ENCODE measurements at places on chromosomes 5 and 9.
A peak's percentile ranks its signal among the peaks of the same experiment; 100 is the strongest.

- no peak for DNase-seq
Observed at GRCh38 chr9:126521089-126521488, 92.6 kb upstream of the LMX1B start.

DNA sequence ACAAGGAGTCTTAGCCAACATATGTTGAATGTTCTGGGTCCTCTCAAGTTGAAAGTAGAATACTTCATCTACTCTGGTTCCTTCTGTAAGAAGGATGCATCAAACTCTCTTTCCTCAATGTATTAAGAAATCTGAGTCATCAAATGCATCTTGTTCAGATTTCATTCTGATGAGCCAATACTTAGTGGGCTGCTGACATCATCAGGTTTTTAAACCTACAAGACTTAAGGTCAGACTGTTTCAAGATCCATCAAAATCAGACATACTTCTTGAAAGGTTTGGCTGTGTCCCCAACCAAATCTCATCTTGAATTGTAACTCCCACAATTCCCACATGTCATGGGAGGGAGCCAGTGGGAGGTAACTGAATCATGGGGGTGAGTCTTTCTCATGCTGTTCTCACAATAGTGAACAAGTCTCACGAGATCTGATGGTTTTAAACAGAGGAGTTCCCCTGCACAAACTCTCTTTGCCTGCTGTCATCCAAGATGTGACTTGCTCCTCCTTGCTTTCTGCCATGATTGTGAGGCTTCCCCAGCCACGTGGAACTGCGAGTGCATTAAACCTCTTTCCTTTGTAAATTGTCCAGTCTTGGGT is 168.8 kb downstream of the RAPGEF6 start:
- DNase-seq = no peak

DNA sequence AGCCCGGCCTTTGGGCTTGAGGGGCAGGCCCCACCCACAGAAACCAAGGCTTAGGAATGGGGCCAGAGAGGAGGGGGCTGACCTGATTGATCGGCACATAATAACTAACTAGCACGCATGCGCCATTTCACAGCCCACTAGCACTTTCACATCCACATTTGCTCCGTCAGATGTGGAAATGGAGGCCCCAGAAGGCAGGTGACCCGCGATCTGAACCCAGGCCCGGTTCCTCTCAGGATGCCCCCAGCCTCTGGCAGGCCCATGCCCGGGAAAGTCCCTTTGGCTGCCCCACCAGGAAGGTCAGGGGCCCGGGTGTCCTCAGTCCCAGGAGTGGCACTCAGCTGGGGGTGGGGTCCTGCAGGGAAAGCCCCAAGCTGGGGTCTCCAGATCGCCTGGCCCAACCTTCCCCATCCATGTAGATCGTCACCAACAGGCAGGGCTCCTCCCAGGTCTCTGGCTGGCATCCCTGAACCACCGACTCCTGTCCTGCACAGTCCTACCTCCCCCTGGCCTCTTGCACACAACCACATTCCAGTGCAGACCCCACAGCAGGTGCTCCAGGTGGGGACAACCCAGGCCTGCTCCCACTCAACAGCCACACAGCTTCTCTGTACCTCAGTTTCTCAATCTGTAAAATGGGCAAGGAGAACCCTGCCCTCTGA is 46.7 kb downstream of the VAV2 start:
- no peak for DNase-seq

GRCh38 chr5:161314033-161314432 is 232.5 kb downstream of the GABRB2 start:
- no peak for DNase-seq

- no peak for DNase-seq
Observed at GRCh38 chr9:130713286-130713960, 19.8 kb downstream of the EXOSC2 start.

GRCh38 chr5:148855249-148856008 is 29.0 kb downstream of the ADRB2 start:
- DNase-seq = no peak

DNA sequence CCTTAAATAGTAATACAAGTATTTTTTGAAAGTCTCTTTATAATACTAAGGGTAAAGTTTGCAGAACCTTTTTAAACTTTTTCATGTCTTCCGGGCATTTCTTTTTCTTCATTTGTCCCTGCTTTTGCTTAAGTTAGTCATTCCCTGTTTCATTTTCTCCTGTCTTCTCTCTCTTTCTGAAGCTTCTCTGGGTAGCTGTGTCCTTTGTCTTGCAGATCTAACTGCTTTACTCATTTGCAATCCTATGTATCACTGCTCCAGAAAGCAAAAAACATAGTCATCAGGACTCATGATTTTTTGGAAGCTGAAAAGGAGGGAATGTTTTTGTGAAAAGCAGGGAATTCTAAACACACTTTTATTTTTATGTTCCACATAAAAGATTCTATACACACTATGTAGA is 301.7 kb downstream of the MRPS30 start:
- no peak for DNase-seq

GRCh38 chr9:117400171-117400570 is 14.7 kb downstream of the ASTN2 start:
- DNase-seq = peak; percentile 76
